ENCODE measurements at places on chromosomes 12 and 14. TPM values are rescaled to one million over a fixed set of nuclear protein-coding genes. Genes with fewer than 3 reads are reported as not detected.

CAPZA3 gene
- not detected for total RNA-seq

C14orf180 gene
- not detected for total RNA-seq

LALBA gene
- not detected for total RNA-seq

CLEC4C gene
- total RNA-seq = not detected

EGLN3 gene
- 2.1 TPM for total RNA-seq

GLIPR1L1 gene
- total RNA-seq = not detected

GUCY2C gene
- not detected for total RNA-seq

NOS1 gene
- not detected for total RNA-seq

CLEC4A gene
- not detected for total RNA-seq

SIX1 gene
- total RNA-seq = 0.17 TPM
